ENCODE measurements at places on chromosomes 1 and 21.

DNA sequence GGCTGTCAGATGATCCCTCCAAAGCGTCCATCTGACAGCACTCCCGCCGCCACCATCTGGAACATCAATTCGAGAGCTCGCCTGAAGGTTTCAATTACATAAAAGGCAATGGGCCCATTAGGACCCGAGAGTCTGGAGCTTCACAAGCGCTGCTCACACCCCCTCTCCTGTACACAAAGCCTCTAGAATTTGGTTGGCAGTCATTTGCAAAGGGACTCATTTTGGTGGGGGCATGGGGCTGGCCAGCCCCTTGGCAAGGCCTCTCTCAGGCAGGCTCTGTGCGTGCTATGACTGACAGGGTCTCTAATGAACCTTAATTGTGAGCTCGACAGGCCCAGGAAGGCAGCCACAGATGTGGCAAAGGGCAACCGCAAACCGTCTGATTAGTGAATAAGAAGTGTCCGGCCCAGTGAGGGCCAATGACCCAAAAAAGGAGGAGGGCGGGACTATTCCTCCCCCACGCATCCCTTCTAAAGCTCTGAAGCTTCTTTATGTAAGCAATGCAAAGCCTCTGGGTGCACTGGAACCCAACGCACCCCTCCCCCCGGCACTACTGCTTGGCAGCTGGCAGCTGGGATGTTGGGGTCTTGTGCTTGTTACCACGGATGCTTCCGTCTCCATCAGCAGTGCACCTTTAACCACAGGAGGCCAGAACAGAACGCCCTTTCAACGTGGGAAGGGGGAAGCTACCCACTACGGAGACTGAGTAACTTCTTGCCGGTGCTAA is 79.4 kb downstream of the CAPZB start:
- DNase-seq, result peak; percentile 94

DNA sequence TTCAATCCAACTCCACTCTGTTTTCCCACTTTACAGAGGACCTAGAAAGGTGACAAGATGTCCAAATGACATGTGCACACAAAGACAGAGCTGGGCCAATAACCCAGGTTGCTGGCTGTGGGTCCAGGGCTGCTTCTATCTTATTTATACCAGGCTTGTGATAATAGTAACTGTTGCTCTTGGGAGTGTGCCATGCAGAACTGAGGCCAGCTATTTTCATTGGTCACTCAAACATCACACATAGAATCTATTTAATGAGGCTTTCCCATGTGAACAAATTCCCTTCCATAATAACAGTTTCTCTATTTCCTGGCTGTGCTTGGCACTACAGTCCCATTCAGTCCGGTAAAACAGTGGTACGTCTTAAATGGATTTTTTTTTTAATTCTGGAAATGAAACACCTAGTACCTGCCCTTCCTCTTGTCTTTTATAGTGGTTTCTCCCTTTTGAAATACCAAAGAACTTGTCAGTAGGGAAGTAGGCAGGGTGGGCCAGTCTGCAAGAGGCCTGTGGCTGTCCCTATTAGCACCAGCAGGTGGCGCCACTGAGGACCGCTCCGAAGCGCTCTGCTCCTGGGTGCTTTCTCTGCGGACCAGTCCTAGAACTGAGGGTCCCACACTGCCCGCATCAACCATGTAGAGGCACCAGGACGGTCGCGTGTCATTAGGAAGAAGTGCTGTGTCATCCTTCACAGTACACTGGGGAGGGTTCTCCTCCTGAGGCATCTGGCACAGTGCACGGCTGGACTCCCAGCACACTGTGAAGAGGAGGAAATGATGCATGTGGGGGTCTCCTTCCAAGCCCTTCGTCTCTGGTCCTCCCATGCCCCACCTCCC is 52.1 kb downstream of the GPR161 start:
- no peak for DNase-seq

- no peak for DNase-seq
These were observed 63.5 kb upstream of the ROR1 start for GRCh38 chr1:63710308-63710707.

DNA sequence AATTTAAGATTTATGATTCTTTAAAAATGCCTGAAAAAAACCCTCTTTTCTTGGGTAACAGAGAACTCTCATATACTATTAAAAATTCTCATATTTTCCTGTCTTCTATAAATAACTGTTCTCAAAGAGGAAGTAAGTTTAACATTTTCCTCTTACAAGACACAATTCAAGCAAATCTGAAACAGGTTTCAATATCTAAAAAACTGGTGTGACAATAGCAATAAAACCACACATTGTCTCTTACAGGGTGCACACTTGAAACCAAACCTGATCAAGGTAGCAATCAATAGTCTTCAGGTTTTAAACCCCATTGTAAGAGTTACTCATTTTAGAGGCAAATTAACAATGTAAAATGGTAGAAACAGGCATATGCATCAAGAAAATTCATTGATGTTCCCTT is 28.0 kb downstream of the FUBP1 start:
- DNase-seq, result no peak

DNA sequence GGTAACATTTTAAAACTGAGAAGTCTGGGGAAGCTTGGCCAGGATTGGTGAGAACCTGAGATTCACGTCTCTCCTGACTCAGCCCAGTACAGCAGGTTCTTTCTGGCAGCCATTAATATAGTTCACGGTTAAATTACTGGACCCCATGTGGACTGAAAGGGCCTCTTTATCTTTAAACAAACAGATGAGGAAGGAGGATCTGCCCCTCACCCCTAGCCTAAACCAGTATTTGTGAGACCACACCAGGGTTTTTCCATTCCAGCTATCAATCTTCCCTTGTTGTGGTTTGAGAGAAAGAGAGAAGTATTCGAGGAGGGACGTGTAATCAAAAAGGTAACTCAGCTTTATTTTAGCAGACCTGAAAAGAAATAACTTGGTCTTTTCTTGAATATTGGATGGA is 137.1 kb downstream of the PROX1 start:
- DNase-seq, result no peak

DNA sequence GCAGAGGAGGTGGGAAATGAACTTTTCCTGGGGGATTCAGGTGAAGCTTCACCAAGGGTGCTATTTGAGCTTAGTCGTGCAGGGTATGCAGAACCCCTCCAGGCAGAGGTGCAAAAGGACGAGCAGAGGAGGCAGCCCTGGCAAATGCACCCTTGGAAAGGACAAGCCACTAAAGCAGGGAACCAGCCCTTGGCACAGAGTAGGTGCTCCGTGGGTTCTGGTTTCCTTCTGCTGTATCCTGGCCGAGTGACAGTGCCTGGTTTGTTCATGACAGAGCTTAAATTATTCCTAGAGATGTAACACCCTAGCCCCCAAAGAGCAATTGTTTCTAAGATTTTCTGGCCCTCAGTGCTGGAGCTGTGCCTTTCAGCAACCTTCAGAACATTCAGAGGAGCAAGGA is 73.4 kb upstream of the SYT6 start:
- DNase-seq, result no peak

- no peak for DNase-seq
These were observed 203.2 kb upstream of the LYPLAL1 start for GRCh38 chr1:218970397-218970990.

- DNase-seq, result no peak
These were observed 422 bp upstream of the RLF start for GRCh38 chr1:40160806-40161124.

- DNase-seq, result no peak
These were observed 77.8 kb downstream of the TNR start for GRCh38 chr1:175665616-175666015.

- no peak for DNase-seq
These were observed 119.8 kb downstream of the CYYR1 start for GRCh38 chr21:26453267-26453666.
